ENCODE measurements at places on chromosomes 2 and 18.

DNA sequence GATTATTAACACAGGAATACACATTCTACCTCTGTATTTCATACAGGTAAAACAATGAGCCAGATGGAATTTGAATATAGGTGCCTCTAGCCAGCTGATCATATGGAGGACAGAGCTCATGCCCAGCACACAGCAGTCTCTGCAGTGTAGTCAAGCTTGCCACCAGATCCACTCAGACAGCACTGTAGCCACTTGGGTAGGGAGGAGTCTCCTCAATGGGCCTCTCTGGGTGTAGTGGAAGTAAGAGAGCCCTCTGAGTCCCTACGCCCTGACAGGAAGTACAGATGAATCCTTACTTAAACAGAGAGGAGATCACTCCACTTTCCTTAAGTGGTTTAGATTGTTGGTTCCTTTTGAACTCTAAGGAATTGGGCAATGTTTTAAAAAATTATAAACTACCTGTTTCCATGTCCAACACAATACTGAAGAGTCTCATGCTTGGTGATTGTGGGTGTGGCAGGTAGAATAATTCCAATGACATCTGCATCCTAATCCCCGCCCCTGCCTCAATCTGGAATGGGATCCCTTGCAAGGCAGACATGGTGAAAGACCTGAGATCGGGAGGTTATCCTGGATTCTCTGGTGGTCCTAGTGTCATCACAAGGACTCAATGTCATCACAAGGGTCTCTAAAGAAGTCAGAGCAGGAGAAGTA, 23.0 kb upstream of the TMEM200C start:
- no peak for DNase-seq

- peak; percentile 11 for DNase-seq
These were observed 35.5 kb upstream of the KIDINS220 start for GRCh38 chr2:8872821-8873432.

DNA sequence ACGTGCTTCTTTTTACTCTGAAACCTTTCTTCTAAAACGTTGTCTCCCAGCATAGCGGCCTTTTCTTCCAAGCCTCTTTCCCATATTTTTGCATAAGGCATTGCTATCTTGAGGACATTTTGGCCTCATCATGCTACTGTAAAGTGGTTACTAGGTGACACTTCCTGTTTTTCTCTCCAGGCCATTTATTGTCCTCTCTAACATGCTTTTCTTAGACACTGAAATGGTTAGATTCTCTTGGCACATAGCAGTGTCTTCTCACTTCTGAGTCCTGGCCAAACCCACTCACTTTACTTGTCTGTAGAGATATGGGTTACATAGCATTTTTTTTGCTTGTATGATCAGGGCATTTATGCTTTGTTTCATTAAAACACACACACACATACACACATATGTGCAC, 50.1 kb upstream of the KCNH7 start:
- no peak for DNase-seq

GRCh38 chr2:199443589-199444130, 14.1 kb downstream of the SATB2 start:
- no peak for DNase-seq

DNA sequence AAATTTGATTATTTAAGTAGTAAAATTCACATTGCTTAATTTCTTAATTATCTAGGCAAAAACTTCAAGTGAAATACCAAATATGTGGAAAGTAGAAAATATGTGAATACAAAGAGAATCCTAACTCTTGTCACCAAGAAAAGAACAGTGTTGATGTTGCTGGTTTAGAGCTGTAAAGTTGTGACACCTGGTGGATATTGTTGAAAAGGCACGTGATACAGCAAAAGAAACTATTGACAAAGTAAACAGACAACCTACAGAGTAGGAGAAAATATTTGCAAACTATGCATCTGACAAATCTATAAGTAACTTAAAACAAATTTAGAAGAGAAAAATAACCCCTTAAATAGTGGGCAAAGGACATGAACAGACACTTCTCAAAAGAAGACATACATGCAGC, 25.6 kb upstream of the ZC3H15 start:
- DNase-seq, result no peak

DNA sequence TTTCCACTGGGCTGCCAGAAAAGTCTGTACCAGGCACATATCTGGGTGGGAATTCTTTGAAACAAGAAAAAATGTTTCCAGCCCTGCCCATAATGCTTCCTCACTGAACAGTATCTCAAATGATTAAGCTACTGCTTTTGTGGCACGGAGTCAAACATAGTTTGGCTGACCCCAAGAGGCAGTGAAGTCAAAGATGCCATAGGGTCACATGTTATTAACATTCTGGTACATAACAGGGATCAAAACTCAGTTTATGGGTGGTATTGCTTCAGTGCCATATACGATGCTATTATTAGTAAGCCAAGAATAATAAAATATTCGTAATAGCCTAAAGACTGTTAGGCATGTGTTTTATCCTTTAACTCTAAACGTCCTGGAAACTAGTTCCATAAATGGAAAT, 112.4 kb downstream of the FEZ2 start:
- peak; percentile 77 for DNase-seq

DNA sequence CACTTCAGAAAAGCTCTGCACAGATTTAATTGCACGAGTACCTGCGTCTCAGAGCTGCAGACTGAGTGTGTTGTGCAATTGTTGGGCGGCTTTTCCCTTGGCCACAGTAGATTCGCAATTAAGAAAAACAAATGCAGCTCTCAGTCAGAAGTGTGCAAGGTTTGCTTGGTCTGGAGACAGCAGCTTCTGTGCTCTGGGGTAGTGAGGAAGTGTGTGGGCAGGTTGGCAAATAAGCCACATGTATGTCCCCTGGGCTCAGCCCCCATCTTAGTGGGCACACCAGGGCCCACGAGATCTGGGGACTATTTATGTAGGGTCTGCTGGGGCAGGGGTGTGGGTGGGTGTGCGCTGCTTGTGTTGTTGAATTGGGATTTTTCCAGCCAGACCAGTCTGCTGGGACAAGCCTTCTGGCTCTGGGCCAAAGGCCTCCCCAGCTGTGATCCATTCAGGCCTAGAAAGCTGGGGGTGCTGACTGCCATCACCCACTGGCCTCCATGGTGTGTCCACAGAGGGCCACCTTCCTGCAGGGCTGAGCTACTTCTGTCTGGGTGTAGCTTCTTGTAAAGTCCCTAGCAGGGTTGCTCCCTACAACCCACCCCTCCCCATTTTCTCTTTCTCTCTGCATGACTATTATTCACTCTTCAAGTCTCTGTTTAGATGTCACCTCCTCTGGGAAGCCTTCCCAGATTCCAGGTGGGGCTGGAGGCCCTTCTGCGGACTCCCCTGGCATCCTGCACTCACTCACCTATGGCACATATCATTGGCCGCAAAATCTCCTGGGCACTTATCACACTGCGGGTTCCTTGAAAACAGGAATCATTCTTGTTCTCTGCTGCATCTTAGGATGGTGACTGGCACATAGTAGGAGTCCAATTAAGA, 67.8 kb downstream of the ODC1 start:
- no peak for DNase-seq

- DNase-seq, result no peak
These were observed 181.6 kb downstream of the RNF144A start for GRCh38 chr2:7098816-7099215.

DNA sequence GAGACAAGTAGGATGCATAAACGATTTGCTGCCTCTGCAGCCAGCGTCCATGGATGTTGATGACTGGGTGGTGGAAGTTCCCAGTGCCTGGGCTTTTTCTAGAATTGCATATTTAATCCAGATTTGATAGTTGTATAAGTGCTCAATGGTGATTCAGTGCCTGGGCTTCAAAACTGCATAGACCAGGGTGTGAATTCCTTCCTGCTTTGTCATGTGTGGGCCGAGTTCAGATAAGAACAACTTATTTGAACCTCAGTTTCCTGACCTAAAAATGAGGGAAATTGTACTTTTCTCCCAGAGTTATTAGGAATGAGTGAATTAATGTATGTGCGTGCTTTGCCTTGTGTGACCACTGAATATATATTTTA, 154.6 kb downstream of the WDSUB1 start:
- peak; percentile 80 for DNase-seq
